ENCODE measurements at places on chromosomes 5 and 9. TPM values are rescaled to one million over a fixed set of nuclear protein-coding genes. Genes with fewer than 3 reads are reported as not detected.

The IL5 gene
- total RNA-seq, result not detected

The DENND1A gene
- 27.7 TPM for total RNA-seq

The CCNI2 gene
- 0.74 TPM for total RNA-seq

DNA sequence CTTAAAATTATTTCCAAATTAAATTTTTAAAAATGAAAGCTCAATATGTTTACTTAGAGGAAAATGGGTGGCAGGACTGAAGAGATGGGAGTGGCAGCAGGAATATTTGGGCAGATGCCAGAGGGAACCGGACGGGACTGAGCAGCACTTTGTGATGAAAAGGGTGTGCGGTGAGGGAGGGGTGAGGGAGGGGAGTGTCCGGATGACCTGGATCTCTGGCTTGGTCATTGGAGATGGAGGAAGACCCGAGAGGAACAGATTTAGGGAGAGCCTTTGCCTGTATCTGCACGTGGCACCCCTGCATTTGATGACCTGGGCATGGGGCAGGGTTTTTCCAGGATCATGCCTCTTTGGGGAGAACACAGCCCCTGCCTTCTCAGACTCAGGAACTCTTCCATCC lies 201.1 kb upstream of the MVB12B start:
- H3K36me3 ChIP-seq, result no peaks in the 10 kb centered on the region
- H3K4me1 ChIP-seq, result no peaks in the 10 kb centered on the region
- no peak overlapping the region for H3K27ac ChIP-seq
- H3K27me3 ChIP-seq, result no peaks in the 10 kb centered on the region
- no peak for DNase-seq
